Esophagus muscularis mucosa (tissue), 4 donors: ENCODE measurements at places on chromosomes 13 and 19. TPM values are rescaled to one million over a fixed set of nuclear protein-coding genes. Genes with fewer than 3 reads are reported as not detected.

DNA sequence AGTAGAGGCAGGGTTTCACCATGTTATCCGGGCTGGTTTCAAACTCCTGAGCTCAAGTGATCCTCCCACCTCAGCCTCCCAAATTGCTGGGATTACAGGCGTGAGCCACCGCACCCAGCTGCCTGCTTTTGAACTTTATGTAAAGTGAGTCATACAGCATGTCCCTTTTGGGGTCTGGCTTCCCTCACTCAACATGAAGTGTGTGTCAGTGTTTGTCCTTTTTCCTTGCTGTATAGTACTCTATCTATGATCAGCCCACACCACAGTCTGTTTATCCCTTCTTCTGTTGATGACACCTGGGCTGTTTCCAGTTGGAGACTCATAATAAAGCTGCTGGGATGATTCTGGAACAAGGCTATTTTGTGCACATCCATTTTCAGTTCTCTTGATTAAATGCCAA, 2.1 kb downstream of the SPIB start:
- H3K4me3 ChIP-seq, result no peak overlapping the region
- no peaks in the 10 kb centered on the region for H3K36me3 ChIP-seq
- no peak for DNase-seq
- H3K4me1 ChIP-seq, result peaks cover 13% of the 10 kb centered on the region
- no peak overlapping the region for H3K27ac ChIP-seq

DNA sequence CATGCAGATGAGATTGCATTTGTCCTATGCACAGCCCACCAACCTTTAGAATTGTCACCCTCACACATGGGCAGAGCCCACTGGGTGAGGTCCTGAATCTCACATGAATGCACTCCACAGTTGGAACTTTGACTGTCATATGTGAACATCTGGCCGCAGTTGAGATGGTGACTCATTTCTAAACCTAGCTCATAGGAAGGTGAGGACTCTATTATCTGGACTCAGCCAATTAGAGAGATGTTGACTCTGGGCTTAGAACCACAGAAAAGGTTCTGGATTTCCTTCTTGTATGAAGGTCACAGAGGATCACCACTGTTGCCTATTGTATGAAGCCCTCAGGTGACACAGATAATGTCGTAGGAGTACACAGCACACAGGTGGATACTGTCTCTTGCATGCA, 25.6 kb upstream of the ZNF681 start:
- no peak overlapping the region for H3K27ac ChIP-seq
- no peaks in the 10 kb centered on the region for H3K36me3 ChIP-seq
- DNase-seq, result no peak
- no peaks in the 10 kb centered on the region for H3K4me1 ChIP-seq
- H3K27me3 ChIP-seq, result no peaks in the 10 kb centered on the region

DNA sequence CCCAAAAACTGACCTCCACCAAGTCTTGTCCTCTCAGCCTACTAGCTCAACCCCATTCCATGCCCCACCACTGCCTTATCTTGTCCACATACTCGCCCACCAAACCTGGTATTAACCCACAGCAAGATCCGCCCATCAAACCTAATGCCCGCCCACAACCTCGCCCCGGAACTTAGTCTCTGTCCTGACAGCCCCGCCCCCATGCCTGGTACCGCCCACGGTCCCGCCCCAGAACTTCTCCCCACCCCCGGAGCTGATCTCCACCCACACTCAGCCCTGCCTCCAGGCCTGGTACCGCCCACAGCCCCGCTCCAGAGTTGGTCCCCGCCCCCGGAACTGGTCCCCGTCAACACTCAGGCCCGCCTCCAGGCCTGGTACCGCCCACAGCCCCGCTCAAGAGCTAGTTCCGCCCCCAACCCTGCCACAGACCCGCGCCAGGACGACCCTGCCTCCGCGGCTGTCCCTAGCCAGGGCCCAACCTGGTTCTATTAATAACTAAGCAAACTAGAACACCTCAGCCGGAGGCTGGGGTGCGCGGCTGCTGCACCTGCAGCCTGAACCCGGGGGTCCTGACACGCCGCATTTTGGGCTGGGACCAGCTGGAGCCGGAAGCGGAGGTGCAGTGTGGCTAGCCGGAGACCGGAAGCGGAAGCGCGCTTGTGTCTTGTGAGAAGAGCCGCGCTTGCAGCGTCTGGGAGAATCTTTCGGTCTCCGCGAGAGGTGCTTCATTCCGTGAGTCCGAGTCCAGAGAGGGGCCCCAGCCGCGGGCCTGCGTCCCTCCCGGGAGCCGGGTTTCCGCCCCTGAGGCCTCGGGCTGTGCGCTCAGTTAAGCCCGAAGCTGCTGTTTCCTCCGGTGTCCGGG, at the start of gene ZNF557:
Gene ZNF557 (plus strand): TSS at position 662 of the 862 bp plus-strand sequence. CDS start 5,372 bp downstream, outside the sequence.
- peaks cover 22% of the 10 kb centered on the region for H3K4me1 ChIP-seq
- no peaks in the 10 kb centered on the region for H3K27me3 ChIP-seq
- H3K36me3 ChIP-seq, result peaks cover 38% of the 10 kb centered on the region
- peak within 1 kb of the TSS; percentile 80 for H3K27ac ChIP-seq
- H3K4me3 ChIP-seq, result peak within 1 kb of the TSS; percentile 92

DNA sequence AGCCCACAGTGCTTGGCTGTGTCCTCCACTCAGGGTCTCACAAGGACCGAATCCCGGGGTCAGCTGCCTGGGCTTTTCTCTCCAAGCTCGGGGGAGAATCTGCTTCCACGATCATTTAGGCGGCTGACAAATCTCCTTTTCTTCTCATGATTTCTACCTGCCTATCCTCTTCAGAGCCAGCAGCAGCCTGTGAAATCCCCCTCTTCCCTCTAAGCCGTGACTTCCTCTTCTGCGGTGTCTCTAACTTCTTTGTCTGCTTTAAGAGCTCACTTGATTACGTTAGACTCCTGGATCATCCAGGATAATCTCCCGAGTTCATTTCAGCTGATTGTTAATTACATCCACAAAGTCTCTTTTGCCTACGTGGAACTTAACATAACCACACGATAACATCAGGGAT, 22.5 kb upstream of the ZNF845 start:
- H3K27ac ChIP-seq, result no peak overlapping the region
- H3K36me3 ChIP-seq, result no peaks in the 10 kb centered on the region
- peaks cover 14% of the 10 kb centered on the region for H3K27me3 ChIP-seq
- DNase-seq, result no peak
- H3K4me1 ChIP-seq, result peaks cover 7% of the 10 kb centered on the region

GRCh38 chr13:100589178-100589725, 663 bp upstream of the GGACT start:
- peak overlapping the region; percentile 75 for H3K4me3 ChIP-seq
- no peak for DNase-seq
- H3K27ac ChIP-seq, result no peak overlapping the region
- H3K27me3 ChIP-seq, result no peaks in the 10 kb centered on the region
- peaks cover 4% of the 10 kb centered on the region for H3K4me1 ChIP-seq

DNA sequence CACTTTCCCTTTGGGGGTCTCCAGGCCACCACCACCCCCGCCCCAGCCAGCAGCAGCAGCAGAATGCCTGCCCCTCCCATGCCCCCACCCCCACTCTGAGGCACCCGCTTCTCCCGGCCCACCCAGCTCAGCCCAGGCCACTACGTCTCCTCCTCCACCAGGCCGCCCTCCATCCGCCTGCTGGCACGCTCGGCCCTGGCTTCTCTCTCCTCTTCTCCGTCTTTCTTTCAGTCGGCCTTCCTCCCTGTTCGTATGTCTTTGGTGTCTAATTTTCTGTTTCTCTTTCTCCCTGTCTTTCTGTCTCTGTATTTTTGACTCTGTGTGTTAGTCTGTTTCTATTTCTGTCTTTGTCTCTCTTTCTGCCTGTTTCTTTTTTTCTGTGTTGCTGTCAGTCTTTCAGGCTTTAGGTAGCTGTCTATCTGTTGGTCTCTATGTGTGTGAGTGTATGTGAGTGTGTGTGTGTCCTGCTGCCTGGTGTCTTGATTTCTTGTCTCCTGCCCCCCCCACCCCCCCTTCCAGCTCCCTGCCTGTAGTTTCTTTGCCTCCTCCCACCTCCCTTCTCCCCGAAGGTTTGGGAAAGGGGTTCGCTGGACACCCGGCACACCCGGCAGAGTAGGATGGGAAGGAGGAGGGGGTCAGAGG, at the start of gene LGI4:
Gene LGI4 (minus strand): TSS at position 459 of the 642 bp plus-strand sequence. CDS start 379 bp downstream, at position 80.
- H3K36me3 ChIP-seq, result no peaks in the 10 kb centered on the region
- H3K4me3 ChIP-seq, result peak within 1 kb of the TSS; percentile 50
- H3K27me3 ChIP-seq, result peaks cover 20% of the 10 kb centered on the region
- H3K4me1 ChIP-seq, result peaks cover 48% of the 10 kb centered on the region

- H3K36me3 ChIP-seq, result peaks cover 11% of the 10 kb centered on the region
- no peaks in the 10 kb centered on the region for H3K27me3 ChIP-seq
- H3K4me3 ChIP-seq, result no peak overlapping the region
- peaks cover 26% of the 10 kb centered on the region for H3K4me1 ChIP-seq
- DNase-seq, result no peak
Measured at GRCh38 chr19:7900931-7901330, 2.7 kb upstream of the MAP2K7 start.

DNA sequence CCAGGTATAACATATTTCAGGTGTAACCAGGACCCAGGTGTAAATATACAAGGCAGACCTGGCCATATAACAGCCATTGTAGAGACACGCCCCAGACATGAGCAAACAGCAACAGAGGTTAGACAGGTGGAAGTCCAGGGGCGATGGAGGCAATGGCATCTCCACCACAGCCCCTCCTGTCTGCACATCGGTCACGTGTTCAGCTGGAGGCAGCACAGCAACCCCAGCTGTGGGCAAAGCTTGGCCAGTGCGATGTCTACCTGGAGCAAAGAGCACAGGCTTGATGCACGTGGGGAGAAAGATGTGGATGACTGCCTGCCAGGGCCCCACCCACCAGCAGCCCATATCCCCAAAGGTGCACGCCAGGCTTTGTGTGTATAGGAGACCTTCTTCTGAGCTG, 4.4 kb downstream of the CYP4F2 start:
- peaks cover 8% of the 10 kb centered on the region for H3K27me3 ChIP-seq
- no peak overlapping the region for H3K27ac ChIP-seq
- peak; percentile 66 for DNase-seq
- H3K36me3 ChIP-seq, result no peaks in the 10 kb centered on the region
- no peak overlapping the region for H3K4me3 ChIP-seq

Gene N4BP2L1
- total RNA-seq, result 19.6 TPM

Gene CYP2A6
- not detected for total RNA-seq

Gene TTC9B
- not detected for total RNA-seq

Gene SERPINE3
- not detected for total RNA-seq

Gene NANOS3
- not detected for total RNA-seq

Gene SPART
- 95.1 TPM for total RNA-seq
